Right ventricle myocardium inferior (tissue), 1 donor: ENCODE measurements at places on chromosomes 7 and 10. TPM values are rescaled to one million over a fixed set of nuclear protein-coding genes. Genes with fewer than 3 reads are reported as not detected.

GRCh38 chr10:22978287-22978686, 50.4 kb downstream of the ARMC3 start:
- DNase-seq, result no peak

KCP gene
- total RNA-seq, result 0.11 TPM

PPP1R17 gene
- total RNA-seq, result not detected

NUTM2D gene
- total RNA-seq, result 4.7 TPM

CARD11 gene
- 0.41 TPM for total RNA-seq
